ENCODE measurements at places on chromosomes 3 and 15.

DNA sequence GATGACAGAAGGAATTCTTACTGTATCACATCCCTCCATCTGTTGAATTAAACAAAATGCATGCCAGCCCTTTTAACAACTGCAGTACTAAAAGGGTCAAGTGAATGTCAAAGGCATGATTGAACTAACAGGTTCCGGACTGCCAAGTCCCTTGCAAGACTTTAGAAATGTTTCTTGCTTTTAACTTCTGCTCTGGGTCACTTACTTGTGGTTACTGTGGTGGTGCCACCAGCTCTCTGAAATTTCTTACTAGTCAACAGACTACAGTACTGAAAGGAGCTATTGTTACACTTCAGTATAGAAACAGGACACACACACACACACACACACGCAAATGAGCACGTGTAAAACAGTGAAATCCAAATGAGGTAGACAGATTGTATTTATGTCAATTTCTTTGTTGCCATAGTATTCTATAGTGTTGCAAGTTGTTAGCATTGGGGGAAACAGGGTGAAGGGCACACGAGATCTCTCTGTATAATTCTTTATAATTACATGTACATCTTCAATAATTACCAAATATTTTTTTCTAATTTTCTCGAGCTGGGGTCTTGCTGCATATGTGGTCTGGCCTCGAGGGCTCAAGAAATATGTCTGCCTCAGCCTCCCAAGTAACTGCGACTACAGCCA, 79.9 kb upstream of the SLC25A26 start:
- DNase-seq, result no peak

GRCh38 chr15:67003586-67003985, 61.8 kb upstream of the SMAD3 start:
- peak; percentile 78 for DNase-seq

- no peak for DNase-seq
These were observed 481 bp upstream of the DYNC1LI1 start for GRCh38 chr3:32571192-32571485.

GRCh38 chr15:100635406-100636071, 33.1 kb downstream of the ASB7 start:
- DNase-seq, result no peak

DNA sequence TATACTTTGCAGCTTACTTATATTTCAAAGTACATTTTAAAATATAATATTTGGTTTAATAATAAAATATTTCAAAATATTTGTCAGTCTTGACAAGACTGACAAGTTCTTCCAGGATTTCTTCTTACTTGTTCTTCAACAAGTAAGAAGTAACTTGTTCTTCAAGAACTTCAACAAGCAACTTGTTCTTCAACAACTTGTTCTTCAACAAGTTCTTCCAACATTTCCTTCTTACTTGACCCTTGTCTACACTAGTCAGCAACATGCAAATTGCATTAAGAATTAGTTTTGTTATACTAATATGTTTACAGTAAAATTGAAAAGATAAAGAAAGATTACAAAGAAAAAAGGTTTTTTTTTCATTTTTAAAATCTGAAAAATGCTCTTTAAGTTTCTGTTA, 731.7 kb downstream of the NSUN3 start:
- DNase-seq, result no peak

DNA sequence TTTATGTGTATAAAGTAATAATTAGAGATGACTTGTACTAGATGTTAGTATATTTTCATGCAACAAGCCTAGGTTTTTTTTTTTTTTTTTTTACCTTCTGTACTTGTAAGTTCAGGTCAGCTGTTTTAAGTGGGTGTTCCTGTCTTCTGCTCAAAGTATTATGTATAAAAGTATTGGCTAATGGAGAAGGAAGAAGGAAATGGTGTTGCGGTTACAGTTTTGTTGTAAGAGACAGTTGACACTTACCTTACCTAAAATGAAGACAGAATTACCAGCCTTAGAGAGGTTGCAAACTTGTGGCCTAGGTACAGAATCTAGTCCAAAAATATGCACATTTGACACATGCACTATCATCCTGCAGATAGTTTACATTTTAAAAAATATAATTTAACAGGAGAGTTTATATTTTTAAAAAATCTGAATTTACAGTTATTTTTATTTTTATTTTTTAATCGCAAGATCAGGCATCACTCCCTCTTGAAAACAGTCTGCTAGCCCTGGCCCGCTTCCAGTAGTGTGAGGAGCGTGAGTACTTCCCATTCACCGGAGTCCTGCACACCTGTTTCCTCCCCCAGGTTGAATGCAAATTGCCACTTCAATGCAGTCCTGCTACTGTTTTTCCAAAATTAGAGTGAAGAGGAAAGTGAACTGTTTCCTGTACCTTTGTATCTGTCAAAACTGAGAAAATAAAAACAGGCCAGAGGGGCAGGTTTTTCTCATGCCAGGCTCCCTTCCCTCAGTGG, 224.3 kb upstream of the SOX2 start:
- DNase-seq, result no peak

DNA sequence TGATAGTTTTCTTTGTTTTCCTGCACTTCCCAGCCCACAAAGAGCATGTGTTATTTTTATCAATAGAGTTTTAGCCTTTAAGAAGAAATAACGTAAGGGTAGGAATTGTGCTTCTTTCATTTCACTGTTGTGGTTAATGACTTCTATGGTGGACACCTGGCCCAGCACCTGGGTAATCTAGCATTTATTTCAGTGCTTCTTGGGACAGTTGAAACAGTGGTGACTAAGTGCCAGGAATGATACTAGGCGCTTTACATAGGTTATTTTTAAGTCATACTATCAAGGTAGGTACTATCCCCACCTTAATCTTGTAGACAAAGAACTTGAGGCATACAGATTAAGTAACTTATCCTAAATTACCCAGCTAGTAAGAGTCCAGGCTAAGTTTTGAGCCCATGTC, 243.8 kb downstream of the SOX2 start:
- DNase-seq, result no peak

GRCh38 chr15:74790080-74790916, 8.4 kb downstream of the CSK start:
- DNase-seq, result peak; percentile 80

DNA sequence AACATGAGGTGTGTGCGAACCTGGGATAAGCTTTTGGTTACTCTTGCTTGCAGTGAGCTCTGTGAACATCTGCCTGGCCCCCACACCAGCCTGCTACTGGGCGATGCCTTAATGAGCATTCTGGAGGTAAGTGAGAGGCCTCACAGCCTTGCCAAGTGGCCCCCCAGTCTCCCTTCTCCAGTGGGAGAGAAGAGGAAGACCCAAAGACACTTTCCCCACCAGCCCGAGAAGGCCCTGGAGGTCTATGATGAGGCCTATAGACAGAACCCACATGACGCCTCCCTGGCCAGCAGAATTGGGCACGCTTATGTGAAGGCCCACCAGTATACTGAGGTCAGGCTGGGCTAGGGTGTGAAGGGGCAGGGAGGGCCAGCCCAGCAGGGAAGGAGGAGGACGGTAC, 22.5 kb downstream of the TTC21A start:
- no peak for DNase-seq

- no peak for DNase-seq
These were observed 68.0 kb downstream of the FNDC3B start for GRCh38 chr3:172107403-172107802.

DNA sequence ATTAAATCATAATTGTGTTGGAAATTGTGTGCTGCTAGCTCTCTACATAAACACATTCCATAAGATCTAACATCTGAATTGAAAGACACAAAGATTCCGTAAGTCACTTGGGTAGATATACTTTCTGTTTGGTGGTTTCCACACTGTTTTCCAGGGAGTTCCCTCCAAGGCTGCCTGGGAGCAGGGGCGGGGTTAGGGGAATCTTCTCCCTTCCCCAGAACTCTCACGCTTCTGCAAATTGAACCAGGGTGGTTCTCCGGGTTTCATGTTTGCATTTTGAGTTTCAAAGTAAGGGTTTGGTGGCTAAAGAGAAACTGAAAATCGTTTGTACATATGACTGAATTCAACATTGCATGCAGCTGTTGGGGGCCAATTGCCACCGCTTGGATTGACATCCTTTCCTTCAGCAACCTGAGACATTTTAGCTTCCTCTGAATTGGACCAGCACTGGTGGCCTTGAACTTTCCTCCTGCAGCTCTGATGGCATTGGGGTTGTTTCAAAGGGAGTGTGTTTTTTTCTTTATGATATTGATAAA, 192.7 kb upstream of the FEZF2 start:
- DNase-seq, result no peak

GRCh38 chr15:101689901-101690300, 34.4 kb downstream of the TARS3 start:
- DNase-seq, result peak; percentile 72

GRCh38 chr3:197335428-197336132, 37.2 kb upstream of the DLG1 start:
- DNase-seq, result no peak

DNA sequence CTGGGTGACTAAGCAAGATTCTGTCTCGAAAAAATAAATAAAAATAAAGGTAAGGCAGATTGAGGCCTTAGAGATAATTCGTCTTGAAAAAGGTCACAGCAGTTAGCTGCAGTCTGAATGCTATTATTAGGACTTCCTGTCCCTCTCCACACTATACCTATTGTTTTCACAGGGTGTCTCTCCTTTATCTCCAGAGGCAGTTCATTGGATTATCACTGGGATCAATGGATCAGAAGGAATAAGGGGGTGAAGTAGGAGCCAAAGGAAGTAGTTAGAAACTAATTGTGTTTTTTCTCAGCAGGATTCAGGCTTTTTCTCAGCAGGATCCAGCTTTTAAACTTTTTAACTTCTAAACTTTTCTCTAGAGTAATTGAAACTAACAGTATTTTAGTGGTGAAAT, 326.9 kb downstream of the IL5RA start:
- DNase-seq, result no peak

- no peak for DNase-seq
These were observed 66.6 kb downstream of the PIK3CB start for GRCh38 chr3:138768125-138768524.

DNA sequence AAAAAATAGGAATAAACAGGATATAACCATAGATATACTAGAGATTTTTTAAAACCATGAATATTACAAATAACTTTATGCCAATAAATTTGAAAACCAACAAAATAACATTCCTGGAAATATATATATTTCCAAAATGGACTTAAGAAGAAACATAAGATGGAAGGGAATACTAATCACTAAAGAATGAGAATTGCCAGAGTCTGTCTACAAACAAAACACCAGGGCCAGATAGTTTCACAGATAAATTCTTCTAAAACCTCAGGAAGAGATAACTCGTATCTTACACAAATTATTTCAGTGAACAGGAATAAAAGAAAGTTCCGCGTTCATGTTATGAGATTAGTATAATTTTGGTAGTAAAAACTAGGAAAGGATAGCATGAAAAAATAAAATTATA, 107.3 kb downstream of the HERC1 start:
- peak; percentile 18 for DNase-seq

All from fibroblast of skin of right biceps (primary cell).